ENCODE measurements at places on chromosomes 12 and 14. TPM values are rescaled to one million over a fixed set of nuclear protein-coding genes. Genes with fewer than 3 reads are reported as not detected.
A peak's percentile ranks its signal among the peaks of the same experiment; 100 is the strongest.

FZD10 gene
- total RNA-seq: not detected

ERP27 gene
- not detected for total RNA-seq

- peak; percentile 68 for DNase-seq
Observed at GRCh38 chr12:79841248-79841877, 93.5 kb downstream of the PPP1R12A start.

GRCh38 chr14:43764433-43764832 lies 742.6 kb downstream of the FSCB start:
- DNase-seq: no peak

DNA sequence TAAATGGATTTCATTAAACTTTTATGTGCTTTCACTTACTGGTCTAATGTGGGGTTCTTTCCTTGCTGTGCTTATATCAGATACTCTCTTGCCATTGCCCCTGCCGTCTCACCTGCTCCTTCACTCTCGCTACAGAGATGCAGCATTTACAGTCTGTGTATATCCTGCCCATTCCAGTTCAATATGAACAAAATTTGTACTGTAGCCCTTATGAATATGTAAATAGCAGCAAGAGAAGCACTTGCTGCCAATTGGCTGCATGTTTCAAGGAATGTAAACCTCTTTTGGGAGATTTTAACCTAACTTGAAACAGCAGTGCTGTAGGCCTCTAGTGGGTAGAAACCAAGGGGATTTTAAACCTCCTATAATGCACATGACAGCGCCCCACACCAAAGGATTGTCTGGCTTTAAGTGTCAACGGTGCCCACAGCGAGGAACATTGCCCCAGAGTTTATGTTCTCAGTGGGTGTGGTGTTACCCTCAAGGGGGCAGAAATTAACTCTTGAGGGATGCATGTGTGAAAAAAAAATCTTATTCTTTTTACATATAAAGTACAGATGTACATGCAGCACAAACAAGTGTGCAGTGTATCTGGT lies 19.1 kb downstream of the PCNX1 start:
- no peak for DNase-seq

- no peak for DNase-seq
Observed at GRCh38 chr12:122374707-122375106, 47.8 kb downstream of the CLIP1 start.

- DNase-seq: no peak
Observed at GRCh38 chr12:45125997-45126396, 75.1 kb upstream of the DBX2 start.

GRCh38 chr12:47328831-47329545 lies 249.2 kb upstream of the AMIGO2 start:
- no peak for DNase-seq

DNA sequence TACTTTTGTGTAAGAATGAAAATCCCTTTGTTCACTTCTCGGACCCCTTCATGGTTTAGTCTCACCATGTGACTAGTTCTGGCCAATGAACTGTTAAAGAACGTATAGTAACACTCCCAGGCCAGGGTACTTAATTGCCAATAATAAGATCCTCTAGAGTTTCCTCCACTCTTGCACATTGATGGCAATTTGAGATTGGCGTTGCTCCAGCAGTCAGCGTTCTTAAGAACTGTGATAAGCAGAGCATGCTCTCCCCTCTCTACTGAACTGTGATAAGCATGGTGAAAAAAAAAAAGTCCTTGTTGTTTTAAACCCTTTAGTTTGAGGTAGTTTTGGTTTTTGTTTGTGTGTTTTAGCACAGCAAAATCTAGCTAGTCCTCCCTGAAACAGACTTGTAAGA lies 854.5 kb downstream of the SLC6A15 start:
- no peak for DNase-seq

Measured in glomerular endothelial cell (primary cell).